GM06990 (cell line): ENCODE measurements at places on chromosomes 3 and 15.

- DNase-seq: no peak
Measured at GRCh38 chr3:9216736-9217135, 32.7 kb downstream of the SRGAP3 start.

- DNase-seq: no peak
Measured at GRCh38 chr15:92666780-92667179, 11.2 kb upstream of the FAM174B start.

DNA sequence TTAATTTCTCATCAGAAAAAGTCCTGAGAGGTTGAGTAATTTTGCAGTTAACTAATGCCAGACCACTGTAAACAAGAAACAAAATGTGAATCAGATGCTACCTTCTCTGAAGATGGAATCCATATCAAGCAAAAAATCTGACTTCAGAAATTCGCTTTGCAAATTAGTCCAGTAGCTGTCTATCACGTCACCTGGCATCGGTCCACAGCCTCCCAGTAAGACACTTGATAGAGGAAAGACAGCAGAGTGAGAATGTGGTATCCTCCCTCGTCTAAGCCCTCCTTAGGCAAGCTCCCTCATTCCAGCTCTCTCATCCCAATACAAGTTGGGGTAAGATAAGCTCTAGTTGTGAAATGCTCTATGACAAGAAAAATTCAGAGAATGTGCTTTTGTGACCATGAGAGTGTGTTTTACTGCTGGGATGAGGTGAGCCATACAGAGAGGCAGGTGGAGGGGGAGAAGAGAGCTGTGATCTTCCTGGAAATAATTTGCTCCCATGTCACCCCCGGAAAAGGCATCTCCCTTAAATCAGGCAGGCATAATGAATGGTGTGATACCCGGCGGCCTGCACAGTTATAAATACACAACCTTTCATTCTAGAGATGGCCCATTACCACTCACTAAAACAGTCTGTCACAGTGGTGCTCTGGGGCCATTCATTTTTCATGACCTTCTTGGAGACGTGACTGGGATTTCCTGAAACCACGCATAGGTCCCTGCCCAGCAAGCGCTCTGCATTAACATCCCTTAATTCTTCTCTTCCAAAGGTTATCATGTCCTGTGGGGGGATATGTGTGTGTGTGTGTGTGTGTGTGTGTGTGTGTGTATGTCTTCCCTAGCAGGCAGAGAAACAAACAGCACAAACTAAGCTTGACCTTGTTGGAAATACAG lies 602.0 kb upstream of the KCNMB2 start:
- DNase-seq: no peak

- DNase-seq: no peak
Measured at GRCh38 chr3:22713936-22714335, 489.2 kb upstream of the UBE2E2 start.

DNA sequence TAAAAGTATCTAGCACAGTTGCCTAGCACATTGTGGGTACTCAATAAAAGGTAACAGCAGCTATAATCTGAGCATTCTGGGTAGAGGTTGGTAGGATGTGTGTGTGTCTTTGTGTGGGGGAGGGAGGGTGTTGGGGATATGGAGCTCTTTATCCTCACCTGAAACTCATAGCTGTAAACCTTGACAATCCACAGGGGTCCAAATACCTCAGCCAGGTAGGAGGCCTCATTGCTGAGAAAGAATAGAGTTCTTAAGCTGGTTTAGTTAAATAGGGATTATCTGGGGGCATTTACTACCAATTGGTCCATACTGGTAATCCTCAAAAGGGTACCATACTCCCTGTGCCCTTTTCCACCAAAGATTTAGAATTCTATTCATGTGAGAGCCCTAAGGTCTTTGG lies 3.9 kb downstream of the SERF2 start:
- no peak for DNase-seq

DNA sequence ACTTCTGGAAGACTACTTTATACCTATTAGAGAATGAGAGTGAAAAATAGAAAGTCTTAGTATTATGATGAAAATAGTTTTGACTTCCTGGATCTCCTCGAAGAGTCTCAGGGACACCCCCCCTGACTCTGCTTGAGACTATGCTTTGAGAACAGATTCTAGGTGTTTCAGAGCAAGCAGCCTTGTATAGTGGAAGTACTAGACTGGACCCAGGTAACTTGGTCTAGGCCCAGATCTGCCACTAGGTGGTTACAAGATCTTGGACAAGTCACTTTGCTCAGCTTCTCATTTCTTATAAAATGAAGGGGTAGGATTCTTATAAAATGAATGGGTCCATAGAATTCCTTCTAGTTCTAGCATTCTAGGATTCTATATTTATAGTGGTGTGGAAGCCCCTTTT lies 9.1 kb downstream of the ABHD5 start:
- DNase-seq: peak; percentile 24

GRCh38 chr3:32315441-32315840 lies 76.2 kb upstream of the CMTM7 start:
- no peak for DNase-seq

DNA sequence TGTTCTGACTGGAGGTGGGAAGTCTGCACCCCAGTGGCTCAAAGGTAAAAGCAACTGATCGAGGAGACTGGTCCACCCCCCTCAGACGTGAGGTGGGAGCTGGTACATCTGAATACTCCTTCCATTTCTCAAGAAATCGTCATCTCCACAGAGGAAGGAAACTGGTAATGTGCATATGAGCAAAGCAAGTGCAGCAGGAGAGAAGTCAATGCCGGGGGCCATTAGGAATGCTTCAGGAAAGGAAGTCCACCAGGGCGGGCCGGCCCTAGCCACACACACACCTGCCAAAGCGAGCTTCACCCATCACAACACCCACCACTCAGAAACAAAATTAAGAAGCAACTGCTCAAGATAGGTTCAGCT lies 8.5 kb downstream of the TBC1D2B start:
- no peak for DNase-seq

DNA sequence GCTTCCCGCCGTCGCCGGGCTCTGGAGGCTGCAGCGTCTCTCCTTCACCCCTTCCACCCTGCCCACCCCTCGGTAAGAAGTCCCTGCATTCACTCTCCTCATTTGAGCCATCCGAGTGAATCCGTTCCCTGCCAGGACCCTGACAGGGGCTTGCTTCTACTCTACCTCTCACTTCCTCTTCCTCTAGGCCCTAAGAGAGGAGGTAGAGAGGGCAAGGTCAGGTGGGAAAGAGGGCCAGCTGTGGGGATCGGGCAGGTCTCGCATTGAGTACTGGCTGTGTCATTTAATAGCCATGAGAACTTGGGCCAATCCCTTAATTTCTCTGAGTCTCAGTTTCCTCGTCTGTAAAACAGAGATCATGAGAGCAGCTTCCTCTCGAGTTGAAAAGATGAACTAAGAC lies 283.6 kb downstream of the UACA start:
- DNase-seq: no peak

DNA sequence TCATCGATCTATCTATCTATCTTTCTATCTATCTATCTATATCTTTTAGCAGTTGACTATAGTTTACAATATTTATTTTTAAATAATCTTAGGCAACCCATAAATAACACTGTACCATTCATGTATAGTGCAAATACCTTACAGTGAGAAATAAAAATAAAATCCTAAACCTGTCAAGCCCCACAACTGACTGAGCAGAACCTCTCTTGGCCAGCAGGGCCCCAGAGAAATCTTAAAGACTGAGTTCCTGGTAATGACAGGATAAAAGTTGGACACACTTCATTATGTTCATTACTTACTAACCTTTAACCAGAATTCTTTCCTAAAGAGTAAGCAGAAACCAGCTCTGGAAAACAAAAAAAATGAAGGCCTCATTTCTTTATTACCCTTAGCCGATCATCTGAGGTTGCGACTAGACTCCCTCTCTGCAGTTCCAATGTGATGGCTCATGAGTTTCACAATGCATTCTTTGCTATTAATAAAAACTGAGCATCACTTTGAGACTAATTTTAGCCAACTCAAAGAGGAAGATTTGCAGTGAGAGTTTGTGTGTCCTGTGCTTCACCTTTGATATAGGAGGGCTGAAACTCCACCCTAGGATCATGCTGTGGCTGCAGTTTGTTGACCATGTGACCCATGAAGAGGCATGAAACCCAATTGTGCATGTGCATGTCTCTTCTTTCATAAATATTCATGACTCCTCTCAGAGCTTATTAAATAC lies 1072.0 kb downstream of the NSUN3 start:
- DNase-seq: no peak

GRCh38 chr15:77266708-77267386 lies 153.1 kb downstream of the PEAK1 start:
- DNase-seq: no peak

DNA sequence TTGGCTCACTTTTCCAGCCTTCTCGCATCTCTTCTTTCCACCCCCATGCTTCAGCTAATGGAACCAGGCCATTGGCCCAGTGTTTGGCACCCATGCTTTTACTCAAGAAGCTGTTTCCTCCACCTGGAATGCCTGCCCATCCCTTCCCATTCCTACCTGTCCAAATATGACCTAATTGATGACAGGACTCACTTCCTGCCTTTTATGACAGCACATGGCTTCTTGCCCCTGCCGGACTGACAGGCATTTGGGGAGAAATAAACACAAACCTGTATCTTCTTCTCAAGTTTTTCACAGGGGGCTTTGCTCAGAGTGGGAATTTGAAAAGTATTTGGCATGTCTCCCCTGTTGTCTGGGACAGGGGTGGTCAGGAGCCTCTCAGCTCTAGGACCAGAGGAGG lies 120.1 kb downstream of the ABHD5 start:
- no peak for DNase-seq

- peak; percentile 39 for DNase-seq
Measured at GRCh38 chr3:127844326-127844942, 22.1 kb upstream of the MGLL start.

- no peak for DNase-seq
Measured at GRCh38 chr3:8445861-8446260, 55.8 kb upstream of the LMCD1 start.

DNA sequence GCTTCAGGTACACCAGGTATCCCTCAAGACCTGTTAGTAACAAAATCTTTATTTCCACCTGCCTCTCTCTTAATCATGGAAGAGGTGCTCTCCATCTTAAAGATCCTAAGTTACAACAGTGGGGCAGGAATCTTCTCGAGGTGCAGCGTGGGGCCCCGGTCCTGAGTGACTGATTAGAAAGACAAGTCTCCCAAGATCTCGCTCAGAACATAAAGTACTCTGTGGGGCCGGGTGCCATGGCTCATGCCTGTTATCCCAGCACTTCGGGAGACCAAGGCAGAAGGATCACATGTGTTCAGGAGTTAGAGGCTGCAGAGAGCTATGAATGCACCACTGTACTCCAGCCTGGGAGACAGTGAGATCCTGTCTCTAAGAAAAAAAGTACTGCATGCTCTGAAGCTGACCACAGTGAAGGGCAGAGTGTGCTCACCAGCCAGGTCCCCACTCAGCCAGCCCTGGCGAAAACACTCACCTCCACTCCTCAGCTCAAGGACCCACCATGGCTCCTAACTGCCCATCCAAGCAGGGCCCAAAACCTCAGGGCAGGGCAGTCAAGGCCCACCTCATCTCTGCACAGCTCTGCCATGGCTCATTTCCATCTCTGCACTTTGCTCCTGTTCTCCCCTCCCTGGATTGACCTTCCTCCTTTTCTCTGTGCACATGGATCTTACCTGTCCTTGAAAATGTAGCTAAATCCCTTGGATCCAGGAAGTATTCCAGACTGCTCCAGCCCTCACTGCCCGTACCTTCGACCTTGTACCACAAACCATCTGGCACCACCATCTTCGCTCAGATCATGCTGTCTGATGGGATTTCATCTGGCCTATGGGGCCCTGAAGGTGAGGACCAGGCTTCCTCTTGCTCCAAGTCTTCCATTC lies 7.1 kb downstream of the SEMA7A start:
- DNase-seq: no peak

- peak; percentile 8 for DNase-seq
Measured at GRCh38 chr3:17852217-17852616, 109.8 kb upstream of the TBC1D5 start.

GRCh38 chr15:69755551-69756310 lies 303.1 kb downstream of the RPLP1 start:
- peak; percentile 79 for DNase-seq

DNA sequence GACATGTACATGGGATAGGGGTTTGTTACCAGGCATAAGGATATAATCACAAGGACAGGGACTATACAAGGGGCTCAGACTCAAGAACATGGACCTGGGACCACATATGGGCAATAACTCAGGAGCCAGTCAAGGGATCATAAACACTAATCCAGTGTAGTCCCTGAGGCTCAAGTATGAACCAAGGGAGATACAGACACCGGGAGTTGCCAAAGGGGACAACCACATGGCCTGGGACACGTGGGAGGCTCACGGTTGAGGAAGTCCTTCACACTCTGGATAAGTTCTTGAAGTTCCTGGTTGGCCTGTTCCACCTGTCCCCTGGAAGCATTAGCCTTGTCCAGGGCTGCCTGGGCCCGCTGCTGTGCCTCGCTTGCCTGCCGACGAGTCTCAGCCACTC lies 1.8 kb upstream of the USP19 start:
- DNase-seq: no peak

GRCh38 chr3:115004201-115005140 lies 142.6 kb downstream of the ZBTB20 start:
- DNase-seq: no peak

- DNase-seq: no peak
Measured at GRCh38 chr3:10249833-10250232, 1.6 kb downstream of the TATDN2 start.

DNA sequence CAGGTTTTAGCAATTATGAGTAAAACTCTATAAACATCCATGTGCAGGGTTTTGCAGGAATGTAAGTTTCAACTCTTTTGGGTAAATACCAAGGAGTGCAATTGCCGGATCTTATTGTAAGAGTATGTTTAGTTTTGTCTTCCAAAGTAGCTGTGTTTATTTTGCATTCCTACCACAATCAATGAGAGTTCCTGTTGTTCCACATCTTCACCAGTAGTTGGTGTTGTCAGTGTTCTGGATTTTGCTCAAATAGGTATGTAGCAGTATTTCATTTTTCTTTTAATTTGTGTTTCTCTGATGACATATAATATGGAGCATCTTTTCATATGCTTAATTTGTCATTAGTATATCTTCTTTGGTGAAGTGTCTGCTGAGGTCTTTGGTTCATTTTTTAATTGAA lies 185.1 kb upstream of the GALNT15 start:
- DNase-seq: no peak

DNA sequence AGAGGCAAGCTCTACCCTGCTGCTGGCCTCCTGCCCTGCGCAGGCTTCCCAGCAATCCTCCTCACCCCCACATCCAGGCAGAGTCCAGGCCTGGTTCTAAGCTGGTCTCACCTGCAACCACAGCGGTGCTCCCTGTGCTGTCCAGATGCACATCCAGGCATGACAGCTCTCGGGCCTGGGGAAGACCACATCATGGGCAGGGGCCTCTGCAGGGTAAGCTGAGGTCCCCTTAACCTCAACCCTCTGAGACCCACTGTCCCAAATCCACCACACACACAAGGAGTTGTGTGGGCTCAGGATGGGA lies 10.8 kb downstream of the PLA2G4D start:
- DNase-seq: no peak
